ENCODE measurements at places on chromosomes 6 and 20.

- DNase-seq = no peak
Measured at GRCh38 chr6:169745405-169745804, 6.0 kb downstream of the DYNLT2 start.

- DNase-seq = peak; percentile 83
Measured at GRCh38 chr20:956330-956951, 40.3 kb upstream of the ANGPT4 start.

- DNase-seq = peak; percentile 56
Measured at GRCh38 chr6:104940893-104941728, 15.8 kb upstream of the LIN28B start.

GRCh38 chr6:106017454-106017853 is 68.7 kb upstream of the PRDM1 start:
- no peak for DNase-seq
